ENCODE measurements at places on chromosomes 5 and 9.

GRCh38 chr9:83355729-83356151, 182.5 kb downstream of the FRMD3 start:
- DNase-seq: peak; percentile 14

DNA sequence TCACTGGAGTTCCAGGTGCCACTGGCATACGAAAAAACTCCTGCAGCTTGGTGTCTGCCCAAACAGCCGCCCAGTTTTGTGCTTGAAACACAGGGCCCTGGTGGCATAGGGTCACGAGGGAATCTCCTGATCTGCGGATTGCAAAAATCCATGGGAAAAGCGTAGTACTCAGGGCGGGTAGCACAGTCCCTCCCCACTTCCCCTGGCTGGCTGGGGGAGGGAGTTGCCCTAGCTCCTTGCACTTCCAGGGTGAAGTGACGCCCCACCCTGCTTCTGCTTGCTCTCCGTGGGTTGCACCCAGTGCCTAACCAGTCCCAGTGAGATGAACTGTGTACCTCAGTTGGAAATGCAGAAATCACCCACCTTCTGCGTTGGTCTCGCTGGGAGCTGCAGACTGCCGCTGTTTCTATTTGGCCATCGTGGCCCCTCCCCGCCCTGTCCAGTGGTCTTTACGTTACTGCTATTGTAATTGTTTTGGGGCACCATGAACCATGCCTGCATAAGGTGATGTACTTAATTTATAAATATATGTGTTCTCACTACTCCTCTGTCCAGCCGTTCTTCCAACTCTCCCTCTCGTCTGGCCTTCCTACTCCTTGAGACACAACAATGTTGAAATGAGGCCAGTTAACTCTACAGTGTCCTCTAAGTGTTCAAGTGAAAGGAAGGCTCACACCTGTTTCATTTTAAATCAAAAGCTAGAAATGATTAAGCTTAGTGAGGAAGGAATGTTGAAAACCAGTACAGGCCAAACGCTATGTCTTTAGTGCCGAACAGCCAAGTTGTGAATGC, 65.9 kb downstream of the CCDC171 start:
- DNase-seq: no peak

GRCh38 chr5:55634866-55635265, 77.3 kb downstream of the SLC38A9 start:
- DNase-seq: no peak

- peak; percentile 100 for DNase-seq
Measured at GRCh38 chr9:94922098-94922607, 195.7 kb downstream of the AOPEP start.

DNA sequence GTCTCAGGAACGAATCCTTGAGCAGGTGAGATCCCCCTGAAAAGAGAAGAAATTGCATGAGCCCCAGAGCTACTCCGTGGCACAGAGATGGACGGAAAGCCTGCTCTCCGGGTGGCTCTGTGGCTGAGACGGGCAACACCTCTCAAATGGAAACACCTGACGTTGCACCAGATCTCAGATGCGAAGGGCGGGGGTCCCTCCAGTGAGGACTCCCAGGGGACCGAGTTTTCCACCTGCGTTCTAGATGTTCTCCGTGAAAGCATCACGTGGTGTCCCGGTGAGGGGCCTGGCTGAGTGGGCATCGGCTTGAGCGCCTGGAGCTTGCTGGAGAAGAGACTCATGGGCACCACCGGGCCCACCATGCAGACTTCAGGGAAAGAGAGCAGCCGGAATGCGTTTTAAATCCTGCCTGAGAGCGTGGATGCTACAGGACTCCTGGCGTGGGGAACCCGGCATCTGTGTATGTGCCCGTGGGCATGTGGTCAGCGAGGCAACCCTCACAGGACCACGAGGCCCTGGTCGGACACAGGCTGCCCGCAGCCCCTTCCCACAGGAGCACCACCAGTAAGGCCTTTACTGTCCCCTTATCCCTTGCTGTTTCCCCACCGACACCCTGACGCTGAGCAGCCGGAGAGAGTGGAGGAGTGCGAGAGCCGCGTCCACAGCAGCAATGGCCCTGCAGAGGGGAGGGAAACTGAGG, 378.4 kb upstream of the IRX4 start:
- DNase-seq: no peak

DNA sequence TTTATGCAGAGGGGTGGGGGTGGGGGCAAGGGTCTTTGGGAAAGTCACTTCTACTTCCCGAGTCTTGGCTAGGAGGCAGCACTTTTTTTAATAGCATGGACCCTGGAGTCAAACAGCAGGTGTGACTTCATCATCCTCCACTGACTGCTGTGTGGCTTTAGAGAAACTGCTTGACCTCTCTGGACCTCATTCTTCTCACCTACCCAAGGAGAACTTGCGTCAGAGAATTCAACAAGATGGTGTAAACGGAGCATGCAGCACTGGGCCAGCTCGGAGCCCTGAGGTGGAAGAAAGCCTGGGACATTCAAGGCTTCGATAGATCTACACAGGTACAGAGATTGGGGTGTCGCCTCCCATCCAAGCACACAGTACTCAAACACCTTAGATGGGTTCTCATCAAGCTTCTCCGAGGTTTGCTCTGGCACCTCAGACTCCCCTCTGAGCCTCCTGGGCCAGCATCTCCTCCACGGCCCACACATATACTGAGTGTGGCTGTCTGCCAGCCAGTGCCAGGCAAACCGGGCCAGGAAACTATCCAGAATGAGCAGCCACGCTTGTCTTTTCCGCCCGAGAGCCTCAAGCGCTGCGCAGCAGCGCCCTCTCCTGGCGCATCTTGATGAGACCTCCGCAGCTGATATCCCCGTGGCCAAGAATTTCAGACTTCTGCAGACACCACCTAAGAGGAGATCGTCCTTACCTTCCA, 4.6 kb upstream of the SLC25A48 start:
- DNase-seq: peak; percentile 39

- DNase-seq: no peak
Measured at GRCh38 chr9:36679710-36680109, 107.0 kb downstream of the MELK start.

DNA sequence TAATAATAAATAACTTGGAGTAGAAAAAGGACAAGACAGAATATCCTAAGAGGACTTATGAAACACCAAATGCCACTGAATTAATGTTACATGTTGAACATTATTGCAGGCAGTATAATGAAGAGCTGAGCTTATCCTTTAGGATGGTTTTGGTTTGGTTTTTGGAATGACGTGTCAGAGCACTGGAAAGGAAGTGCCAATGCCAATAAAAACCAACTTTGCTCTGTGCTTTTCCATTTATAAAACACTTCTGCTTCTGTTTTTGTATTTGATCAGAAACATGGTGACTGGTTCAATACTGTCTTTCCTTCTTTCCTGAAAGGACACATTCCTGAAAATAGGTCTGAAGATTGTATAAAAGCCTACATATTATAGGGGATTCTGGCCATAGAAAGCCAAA, 4.2 kb downstream of the MEGF10 start:
- no peak for DNase-seq

GRCh38 chr5:172769616-172770373, 1.2 kb downstream of the DUSP1 start:
- peak; percentile 56 for DNase-seq

GRCh38 chr5:74257645-74258313, 382.7 kb downstream of the ENC1 start:
- peak; percentile 54 for DNase-seq

Data from AG10803 (cell line).